ENCODE measurements at places on chromosomes 6 and 20.

DNA sequence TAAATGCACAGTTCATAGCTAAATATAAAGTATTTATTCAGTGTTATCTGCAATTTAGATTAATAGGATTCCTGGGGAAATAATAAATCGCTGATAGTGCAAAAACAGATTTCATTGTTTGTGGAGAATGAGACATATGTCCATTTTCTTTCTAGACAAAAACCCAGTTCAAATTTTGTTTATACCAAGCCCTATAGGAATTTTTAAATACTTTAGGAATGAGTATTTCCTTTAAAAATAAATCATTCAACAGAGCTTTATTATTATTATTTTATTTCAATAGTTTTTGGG, 86.5 kb downstream of the METTL24 start:
- DNase-seq: no peak

- no peak for DNase-seq
Observed at GRCh38 chr6:148288541-148288940, 54.1 kb upstream of the SASH1 start.

GRCh38 chr6:53335224-53335994, 13.3 kb downstream of the ELOVL5 start:
- no peak for DNase-seq

DNA sequence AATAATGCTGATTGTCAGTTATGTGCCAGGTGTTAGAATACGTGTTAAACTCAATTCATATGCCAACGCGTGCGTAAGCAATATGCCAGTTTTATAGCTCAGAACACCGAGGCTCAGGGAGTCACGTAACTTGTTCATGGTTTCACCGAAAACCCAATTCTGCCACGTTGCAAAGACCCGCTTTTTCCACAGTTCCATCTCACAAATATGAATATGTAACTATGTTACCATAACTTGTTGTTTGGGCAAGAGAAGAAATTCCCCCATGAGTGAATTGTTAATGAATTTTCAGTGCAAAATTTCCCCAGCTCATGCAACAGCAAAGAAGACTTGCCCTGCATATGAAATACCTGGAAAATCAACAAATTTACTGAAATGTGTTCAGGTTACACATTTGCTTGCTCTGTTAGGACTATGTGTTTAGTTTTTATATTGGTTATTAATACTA, 30.1 kb downstream of the SF3B5 start:
- no peak for DNase-seq

DNA sequence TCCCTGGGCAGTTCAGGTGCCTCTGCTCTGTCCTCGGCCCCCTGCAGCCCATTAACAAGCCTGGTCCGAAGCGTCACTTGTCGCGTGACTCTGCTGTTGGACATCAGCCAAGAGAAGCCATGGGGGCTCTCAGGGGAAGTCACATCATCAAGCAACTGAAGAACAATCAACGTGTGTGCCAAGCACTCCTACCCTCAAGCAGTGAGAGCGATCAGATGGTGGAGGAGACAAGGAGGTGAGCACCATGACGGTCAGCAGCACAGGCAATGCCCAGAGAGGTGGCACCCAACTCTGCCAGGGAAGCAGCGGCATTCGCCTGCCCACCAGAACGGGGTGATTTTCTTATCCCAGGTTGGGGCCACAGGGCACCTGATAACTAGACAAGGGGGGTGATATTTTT, 132.7 kb downstream of the AGPAT4 start:
- DNase-seq: no peak

GRCh38 chr6:13586603-13587542, 12.5 kb downstream of the SIRT5 start:
- DNase-seq: no peak

GRCh38 chr20:46530640-46531039, 17.3 kb upstream of the ZNF334 start:
- DNase-seq: no peak

DNA sequence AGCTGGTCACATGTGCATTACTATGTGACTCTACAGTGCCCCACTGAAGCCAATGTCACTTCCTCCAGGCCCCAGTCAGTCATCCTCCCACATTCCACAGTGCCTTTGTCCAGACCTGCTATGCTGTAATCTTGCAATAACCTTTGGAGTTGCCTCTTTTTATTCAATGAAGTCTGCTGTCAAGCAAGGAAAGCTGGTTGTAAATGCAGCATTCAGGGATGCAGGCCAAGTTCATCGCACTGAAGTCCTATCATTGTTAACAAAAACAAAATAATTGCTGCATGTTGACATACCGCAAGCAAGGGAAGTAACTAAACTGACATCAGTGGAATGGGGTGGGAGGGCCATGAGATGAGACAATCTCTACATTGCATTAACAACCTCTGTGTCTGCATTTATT, 131.2 kb upstream of the CDYL start:
- DNase-seq: no peak

- no peak for DNase-seq
Observed at GRCh38 chr6:87444362-87444761, 28.4 kb upstream of the SLC35A1 start.

DNA sequence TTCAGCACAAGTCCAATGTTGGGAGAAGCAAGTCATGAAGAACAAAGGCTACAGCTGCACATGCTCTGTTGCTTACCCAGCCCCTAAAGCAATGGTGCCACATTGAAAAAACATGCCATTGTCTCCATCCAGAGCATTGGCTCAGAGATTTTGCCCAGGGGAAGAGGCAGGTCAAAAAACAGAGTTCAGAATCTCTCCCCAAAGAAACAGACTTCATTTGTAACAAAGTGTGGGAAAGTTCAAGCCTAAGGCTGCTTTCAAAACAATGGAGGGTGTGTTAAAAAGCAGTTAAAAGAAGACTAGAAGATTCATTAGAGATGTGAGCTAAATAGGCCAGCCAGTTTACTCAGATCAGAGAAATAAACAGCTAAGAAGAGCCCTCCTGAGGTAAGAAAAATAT, 63.6 kb downstream of the DZANK1 start:
- DNase-seq: no peak

DNA sequence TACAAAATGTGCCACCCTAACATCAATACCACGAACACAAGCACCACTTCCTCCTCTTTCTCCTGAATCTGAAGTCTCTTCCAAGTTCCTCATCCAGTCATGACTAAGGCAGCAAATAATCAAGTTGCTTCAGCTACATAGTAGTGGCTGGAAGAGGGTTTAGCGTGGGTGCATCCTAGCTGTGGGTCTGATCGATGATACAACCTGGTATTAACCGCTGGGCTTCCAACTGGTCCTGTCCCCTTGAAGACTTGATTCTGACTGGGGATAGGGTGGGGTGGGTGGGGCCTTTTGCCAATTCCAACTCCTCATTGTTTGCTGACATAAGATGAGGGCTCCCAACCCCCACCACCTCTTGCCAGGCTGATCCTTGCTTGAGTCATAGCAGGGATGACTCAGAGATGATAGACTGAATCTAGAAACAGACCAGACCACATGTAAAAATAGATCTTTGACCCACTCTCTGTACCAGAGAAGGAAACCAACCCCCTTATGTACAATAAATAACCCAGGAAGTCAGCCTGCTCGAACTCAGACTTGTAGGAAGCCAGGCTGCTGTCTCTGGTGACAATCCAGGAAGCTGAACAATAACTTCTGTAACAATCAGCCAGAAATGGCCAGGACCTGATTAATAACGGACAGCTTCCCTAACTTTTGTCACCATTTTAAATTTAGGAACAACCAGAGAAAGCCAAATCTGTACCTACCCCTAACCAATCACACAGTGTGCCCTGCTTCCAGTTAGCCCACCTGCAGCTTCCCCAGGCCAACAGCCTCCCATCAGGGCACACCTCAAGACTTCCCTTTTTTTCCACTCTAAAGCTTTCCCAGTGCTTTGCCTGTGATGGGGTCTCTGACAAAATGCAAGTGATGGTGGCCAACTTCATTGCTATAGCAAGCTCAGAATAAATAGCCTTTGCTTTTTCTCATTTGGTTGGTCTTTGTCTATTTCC, 68.9 kb upstream of the FAM184A start:
- no peak for DNase-seq

GRCh38 chr20:3235666-3236324, 3.2 kb downstream of the SLC4A11 start:
- no peak for DNase-seq

- peak; percentile 24 for DNase-seq
Observed at GRCh38 chr6:28589234-28589956, 63.7 kb downstream of the GPX5 start.

DNA sequence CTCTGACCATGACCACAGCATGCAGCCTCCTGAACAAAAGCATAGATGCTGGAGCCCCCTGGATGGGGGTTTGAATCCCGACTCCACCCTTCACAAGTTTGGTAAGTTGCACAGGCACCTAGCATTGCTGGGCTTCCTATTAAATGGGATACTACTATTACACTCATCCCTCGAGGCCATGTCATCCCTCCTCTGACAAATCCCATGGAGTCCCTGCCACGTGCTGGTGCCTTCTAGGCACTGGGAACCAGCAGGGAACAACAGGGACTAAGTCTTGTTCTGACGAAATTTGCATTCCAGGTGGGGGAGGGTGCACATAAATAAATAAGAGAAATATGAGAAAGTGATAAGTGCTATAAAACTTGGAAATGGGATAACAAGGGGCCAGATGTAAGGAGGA, 15.3 kb upstream of the SIRPA start:
- no peak for DNase-seq

GRCh38 chr20:745683-746301, 22.5 kb downstream of the SLC52A3 start:
- no peak for DNase-seq

GRCh38 chr6:109515781-109516409, 32.9 kb upstream of the ZBTB24 start:
- no peak for DNase-seq

DNA sequence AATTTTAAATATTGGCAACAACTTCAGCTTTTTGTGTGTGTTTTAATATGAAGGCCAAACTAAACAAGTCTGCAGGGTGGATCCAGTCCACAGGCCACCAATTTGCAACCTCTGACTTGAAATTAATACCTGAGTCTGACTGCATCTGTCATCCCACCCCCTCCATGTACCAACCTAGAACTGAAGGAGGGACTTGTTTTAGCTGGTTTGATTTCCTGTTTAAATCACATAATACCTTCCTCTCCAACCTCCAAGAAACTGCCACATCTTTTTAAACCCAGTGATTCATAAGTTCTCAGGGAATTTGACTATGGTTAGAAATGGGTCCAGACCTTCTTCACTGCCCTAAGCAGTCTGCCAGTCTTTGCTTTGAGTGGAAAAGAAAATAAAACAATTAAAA, 21.6 kb downstream of the RNF8 start:
- no peak for DNase-seq

GRCh38 chr6:113169484-113169883, 687.7 kb upstream of the MARCKS start:
- no peak for DNase-seq

- DNase-seq: peak; percentile 83
Observed at GRCh38 chr20:48831718-48832404, 4.1 kb upstream of the PREX1 start.

GRCh38 chr6:121920616-121921015, 478.8 kb upstream of the HSF2 start:
- DNase-seq: no peak

DNA sequence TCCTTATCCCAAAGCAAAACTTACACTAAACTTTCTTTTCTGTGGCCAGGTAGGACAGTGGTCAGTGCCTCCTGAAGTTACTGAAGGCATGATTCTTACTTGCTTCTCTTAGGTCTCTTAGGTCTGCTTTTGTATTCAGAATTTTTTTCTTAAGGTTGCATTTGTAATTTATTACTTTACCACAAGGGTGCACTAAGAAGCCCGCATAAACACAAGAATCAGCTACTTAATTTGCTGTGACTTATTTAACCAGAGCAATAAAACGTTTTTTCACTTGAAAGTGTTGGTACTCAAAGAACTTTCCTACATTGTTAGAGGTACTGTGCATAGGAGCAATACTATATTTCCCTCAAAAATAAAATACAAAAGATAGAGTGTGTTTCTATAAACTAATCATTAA, 75.4 kb upstream of the LAMA2 start:
- DNase-seq: no peak

DNA sequence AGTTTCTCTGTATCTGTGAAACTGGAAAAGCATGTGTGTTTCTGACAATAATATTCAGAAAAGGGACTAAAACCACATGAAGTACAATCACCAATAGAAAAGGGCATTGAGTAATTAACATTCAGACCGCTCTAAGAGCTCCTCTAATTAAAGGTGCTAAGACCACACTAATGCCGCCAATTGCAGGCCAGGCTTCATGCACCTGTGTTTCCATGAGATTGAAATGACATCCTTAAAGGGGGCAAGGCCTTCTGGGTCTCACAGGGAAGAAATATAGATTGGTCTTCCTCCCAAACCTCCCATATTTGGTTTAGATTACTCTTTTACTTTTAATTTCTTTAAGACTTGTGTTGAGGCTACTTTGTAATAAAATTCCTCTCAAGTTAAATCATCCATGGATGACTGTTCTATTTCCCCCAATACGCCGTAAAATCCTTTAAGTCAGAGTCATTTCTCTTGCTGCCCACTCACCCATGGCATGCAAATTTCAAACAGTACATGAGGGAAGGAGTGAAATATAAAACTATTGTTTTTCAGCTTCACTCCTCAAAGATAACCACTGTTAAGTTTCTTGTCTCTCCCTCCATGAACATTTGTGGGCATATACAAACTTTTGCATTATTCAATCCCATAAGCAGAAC, 110.6 kb downstream of the UBE3D start:
- no peak for DNase-seq

GRCh38 chr6:26123947-26124780, 36.9 kb downstream of the HFE start:
- peak; percentile 81 for DNase-seq

GRCh38 chr6:8268156-8268555, 165.8 kb upstream of the EEF1E1 start:
- no peak for DNase-seq

- DNase-seq: no peak
Observed at GRCh38 chr6:81987293-81987692, 234.8 kb upstream of the TENT5A start.

- DNase-seq: no peak
Observed at GRCh38 chr20:2604506-2604835, 48.0 kb upstream of the NOP56 start.

GRCh38 chr20:46559001-46559400, 8.5 kb upstream of the OCSTAMP start:
- no peak for DNase-seq

- DNase-seq: no peak
Observed at GRCh38 chr6:127201321-127201720, 65.3 kb upstream of the RNF146 start.

DNA sequence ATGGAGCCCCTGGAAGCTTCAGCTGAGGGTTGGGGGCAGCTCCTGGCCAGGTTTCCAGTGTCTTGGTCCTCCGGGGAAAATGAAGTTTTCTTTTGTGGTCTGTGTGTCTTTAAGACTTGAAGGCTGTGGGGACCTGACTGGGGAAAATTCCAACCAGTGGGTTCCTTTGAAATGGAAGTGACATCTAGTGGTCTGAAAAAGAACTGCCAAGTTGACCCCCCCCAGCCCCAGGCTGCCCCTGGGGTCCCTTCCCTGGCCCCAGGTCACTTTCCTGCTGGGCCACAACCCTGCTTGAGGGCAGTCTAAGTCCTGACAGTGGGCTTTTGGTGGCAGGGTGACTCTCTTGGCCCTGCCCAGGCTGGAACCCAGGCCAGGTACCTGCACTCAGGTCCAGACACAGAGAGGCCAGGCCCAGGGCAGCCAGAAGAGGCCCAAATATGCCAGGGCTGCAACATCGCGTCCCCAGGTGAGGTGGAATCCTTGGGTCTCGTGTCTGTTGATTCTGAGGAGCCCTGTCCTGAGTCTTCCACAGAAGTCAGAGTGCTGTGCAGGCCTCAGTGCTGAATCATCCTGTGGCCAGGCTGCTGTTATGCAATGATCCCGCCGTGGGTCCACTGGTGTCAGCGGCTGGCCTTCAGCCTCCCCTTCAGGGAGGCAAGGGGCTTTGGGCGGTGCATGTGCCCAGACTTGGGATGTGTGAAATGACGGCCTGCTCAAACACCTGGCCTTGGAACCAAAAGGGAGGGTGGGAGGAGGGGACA, 68.4 kb downstream of the VEGFA start:
- DNase-seq: peak; percentile 84
